ENCODE measurements at places on chromosomes 2 and 18.

- DNase-seq: no peak
These were observed 5.1 kb downstream of the MTERF4 start for GRCh38 chr2:241096979-241097378.

- DNase-seq: no peak
These were observed 210.3 kb downstream of the CYP26B1 start for GRCh38 chr2:71937396-71937795.

DNA sequence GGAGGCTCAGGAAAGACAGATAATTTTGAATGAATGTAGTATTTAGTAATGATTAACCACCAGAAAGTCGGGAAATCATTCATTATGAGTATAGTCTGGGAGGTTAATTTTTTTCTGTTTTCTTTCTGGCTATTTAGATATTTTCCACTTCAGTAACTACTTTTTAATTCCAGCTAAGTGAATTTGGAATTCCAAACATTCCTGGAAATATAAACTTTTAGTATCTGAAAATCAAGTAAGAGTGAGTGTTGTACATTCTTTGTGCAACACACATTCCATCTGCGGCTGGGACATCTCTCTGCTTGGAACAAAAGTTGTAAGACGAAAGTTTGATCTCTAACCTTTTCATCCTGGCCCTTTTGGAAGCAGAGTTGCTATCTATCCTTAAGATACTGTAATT lies 275.7 kb upstream of the SPRED2 start:
- DNase-seq: peak; percentile 18

DNA sequence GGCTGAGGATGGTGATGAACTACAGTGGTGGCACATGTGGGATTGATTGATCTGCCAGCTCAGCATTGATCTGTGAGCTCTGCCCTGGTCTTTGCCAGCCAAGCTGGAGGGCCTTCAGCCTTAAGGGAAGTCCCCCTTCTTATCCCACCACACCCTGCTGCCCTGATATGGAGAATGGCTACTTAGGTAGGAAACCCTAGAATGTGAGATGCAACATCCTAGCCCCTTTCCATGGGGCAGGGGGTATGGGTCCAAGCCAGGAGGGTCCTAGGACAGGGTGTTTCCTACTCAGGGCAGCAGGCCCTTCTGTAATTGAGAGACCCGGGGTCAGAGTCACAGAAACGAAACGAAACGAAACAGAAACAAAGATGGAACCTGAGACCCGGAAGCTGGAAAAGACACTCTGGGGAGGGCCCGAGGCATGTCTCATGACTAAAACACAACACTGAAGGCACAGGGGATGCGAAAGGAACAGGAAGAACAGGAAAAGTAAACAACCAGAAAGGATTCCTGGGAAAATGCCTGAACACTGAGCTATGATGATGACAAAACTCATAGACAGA lies 16.9 kb upstream of the SULT1C2 start:
- DNase-seq: peak; percentile 68

DNA sequence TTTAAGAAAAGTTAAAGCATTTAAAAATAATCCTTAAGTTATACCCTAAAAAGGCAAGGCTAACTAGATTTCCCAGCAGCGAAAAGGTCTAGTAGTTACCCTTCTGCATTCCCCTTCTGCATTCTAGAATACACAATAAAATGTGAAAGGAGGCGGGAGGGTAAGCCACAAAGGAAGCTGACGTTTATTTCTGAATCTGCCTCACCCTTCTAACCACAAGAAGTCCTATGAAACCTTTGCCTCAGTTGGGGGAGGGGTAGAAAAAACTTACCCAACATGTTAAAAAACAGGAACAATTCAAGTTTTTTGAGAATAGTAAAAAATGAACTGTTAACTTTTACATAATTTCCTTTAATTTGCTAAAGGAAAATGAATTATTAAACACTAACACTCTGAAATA lies 11.3 kb downstream of the STK17B start:
- peak; percentile 85 for DNase-seq

- no peak for DNase-seq
These were observed 289.5 kb upstream of the SIX3 start for GRCh38 chr2:44651974-44652373.
